ENCODE measurements at places on chromosomes 4 and X.

DNA sequence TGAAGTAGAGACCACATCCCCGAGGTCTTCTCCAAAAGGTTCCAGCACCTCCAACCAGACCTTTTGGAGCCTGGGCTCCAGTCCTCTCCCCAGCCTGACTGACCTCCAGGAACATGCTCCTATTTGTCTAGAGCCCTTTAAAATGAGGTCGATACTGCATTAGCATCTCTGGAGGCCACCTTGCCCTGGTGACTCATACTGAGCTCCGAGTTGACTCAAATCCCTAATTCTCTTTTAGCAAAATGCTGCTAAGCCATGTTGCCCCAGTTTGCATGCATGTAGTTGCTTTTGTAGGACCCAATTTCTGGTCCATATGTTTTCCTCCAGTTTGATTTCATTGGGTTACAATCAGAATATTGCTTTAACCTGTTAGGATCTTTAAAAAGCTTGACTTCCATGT, 43.5 kb upstream of the CITED1 start:
- peak; percentile 16 for DNase-seq

DNA sequence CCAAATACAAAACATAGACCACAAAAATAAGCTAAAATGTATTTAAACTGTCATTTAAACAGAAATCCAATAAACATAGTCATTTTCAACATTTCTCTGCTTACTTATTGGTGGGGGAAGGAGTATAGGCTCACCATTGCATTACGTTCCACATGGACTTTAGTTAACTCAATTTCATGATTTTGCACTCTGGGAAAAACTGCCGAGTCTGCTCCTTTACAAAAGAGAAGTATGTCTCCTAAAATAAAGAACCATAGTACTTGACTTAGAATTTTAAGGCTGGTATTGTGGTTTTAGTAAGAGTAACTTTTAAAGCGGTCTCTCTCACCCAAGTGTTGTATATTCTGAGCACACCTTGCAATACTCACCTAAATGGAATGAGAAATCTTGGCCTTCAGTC, 75.1 kb upstream of the MCF2 start:
- DNase-seq: no peak

GRCh38 chr4:64062991-64063390, 346.3 kb downstream of the TECRL start:
- DNase-seq: no peak

GRCh38 chr4:184248216-184248615, 30.5 kb upstream of the ENPP6 start:
- no peak for DNase-seq

- DNase-seq: no peak
These were observed 91.6 kb upstream of the NMU start for GRCh38 chr4:55727746-55728145.

- no peak for DNase-seq
These were observed 130.3 kb downstream of the ADGRA3 start for GRCh38 chr4:22385611-22386011.

DNA sequence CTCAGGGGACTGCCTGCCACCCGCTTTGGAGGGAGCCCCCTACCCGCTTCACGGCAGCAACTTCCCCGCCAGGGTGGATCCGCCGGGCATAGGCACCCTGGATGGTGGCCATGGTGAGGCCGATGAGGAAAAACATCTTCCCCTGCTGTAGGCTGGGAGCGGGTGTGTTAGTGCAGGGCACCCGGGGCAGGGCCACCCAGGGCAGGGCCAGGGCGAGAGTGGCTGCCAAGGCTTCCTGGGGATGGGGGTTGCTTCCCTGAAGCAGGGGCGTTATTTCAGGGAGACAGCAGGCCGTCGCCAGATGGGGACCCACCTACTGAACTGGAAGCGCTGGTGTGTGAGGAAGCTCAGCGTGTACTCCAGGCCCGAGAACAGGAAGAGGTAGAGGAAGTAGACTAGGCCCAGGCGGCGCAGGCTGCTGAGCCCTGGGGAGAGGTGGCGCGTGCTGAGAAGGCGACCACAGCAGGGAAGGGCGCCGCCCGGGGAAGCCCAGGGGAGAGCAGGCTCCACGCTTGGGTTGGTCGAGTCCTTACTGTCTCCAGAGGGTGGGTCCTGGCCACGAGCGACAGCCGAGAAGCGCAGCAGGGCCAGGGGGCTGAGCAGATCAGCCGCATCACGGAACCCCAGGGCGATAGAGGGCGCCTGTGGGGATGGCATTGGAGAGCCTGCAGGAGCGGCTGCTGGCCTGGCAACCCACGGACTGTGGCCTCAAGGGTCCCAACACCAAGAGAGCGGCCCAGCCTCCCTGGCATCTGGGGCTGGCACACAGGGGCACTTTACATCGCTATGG, 31.5 kb downstream of the NOP14 start:
- peak; percentile 67 for DNase-seq

DNA sequence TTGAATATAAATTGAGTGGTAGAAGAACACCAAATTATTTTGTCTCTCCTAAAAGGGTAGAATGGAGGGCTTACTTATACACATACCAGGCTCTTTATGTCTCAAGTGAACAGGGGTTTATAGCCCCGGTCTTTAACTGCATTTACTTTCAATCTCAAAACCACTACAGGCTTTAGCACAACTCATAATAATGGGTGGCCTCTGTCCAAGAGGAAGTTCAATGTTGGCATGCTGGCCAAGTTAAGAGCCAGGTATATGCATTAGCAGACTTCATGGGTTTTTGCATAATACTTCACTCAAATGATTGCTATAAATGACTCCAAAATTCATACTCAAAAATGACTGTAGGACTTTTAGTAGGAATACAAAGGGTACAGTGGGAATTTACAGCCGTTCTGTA, 118.5 kb upstream of the OTUD4 start:
- DNase-seq: no peak

DNA sequence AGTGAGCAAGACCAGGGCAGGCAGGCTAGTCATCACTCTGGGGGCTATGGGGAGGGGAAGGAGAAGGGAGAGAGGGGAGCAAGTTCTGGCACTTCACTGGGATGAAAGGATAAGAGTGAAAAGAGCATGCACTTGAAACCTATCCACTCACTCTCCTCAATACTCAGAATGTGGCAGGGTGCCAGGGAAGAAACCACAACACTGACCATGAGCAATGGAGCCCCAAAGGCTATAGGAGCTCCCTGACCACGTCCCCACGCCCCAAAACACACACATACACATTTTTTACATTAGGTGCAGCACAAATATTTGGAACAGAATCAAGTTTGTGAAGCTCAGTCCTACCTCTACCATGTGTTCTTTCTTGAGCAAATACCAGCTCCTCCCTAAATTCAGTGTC, 132.2 kb downstream of the IDS start:
- no peak for DNase-seq

DNA sequence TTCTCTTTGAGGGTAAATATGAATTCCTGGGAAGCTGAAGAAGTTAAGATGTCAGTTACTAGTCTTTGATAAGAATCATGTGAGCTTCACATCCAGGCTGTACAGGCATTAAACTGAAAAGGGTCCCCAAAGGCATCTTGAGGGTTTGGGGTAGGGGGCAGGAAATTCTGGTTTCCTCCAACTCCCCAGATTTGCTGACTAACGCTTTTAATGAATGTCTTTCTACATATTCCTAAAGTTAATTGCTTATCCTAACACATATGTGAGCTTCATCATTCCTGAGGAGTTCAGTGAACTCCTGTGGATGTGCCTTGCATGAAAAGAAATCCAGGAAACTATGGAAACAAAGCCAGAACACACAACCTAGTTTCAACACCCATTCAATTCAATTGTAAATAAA, 73.8 kb upstream of the GAB1 start:
- no peak for DNase-seq

DNA sequence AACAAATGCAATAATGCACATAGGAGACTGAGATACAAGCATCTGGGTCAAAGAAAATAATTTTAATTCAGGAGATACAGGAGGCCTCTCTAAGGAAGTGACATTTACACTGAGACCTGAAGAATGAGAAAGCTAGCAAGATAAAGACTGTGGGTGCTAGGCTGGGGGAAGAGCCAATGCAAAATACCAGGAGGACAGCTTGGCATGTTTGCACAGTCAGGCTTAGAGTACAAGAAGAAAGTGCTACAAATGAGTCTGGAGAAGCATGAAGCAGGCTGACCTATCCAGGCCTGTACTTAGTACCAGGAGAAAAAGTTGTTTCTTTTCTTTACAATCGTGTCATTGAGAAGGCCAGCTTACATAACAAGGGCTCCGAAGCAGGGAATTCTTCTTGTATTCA, 56.9 kb downstream of the GABRB1 start:
- DNase-seq: no peak

GRCh38 chr4:104015680-104016079, 295.9 kb upstream of the TACR3 start:
- DNase-seq: no peak

DNA sequence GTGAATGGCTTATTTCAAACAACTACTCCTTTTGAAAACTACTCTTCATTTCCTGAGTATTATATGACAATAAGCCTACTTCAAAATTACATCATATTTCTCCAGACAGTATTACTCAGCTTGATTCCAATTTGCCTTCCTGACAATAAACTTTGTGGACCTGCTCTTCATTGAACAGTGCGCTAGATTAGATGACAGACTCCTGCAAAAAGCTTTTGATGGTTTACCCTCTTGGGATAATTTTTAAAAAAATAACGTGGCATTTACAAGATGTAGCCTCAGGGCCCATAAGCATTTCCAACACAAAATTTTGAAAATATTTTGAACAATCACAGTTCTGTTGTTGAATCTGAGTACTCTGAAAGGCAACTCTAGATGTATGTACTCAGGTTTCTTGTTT, 25.9 kb downstream of the MGAT4D start:
- DNase-seq: no peak

GRCh38 chr4:123995936-123996335, 599.3 kb downstream of the SPRY1 start:
- DNase-seq: no peak

GRCh38 chr4:7698584-7698983, 241.1 kb downstream of the AFAP1 start:
- DNase-seq: no peak

- DNase-seq: no peak
These were observed 30.1 kb downstream of the SPATA18 start for GRCh38 chr4:52081216-52081615.

- no peak for DNase-seq
These were observed 107.3 kb downstream of the PSAPL1 start for GRCh38 chr4:7327341-7327885.

DNA sequence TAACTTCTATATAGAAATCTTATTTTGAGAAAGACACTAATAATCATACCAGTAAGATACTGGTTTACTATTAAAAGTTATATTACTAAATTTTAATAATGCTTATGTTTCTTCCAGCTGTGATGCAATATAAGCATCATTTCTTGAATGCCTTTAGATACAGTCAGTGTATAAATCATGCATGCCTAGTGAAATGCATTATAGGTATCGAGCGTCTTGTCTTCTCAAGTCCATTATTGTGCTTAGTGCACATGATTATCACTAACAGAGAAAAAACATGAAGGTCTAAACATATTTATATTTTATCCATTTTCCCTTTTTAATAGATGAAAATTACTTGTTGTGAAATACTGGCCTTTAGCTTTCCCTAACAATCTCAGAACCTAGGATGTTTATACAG, 1021.5 kb upstream of the AGA start:
- no peak for DNase-seq

GRCh38 chrX:74023203-74023602, 280.8 kb upstream of the ZCCHC13 start:
- no peak for DNase-seq

- DNase-seq: peak; percentile 43
These were observed 34.3 kb downstream of the NLGN3 start for GRCh38 chrX:71178908-71179307.

- no peak for DNase-seq
These were observed 304.1 kb upstream of the TECRL start for GRCh38 chr4:64713256-64713840.

DNA sequence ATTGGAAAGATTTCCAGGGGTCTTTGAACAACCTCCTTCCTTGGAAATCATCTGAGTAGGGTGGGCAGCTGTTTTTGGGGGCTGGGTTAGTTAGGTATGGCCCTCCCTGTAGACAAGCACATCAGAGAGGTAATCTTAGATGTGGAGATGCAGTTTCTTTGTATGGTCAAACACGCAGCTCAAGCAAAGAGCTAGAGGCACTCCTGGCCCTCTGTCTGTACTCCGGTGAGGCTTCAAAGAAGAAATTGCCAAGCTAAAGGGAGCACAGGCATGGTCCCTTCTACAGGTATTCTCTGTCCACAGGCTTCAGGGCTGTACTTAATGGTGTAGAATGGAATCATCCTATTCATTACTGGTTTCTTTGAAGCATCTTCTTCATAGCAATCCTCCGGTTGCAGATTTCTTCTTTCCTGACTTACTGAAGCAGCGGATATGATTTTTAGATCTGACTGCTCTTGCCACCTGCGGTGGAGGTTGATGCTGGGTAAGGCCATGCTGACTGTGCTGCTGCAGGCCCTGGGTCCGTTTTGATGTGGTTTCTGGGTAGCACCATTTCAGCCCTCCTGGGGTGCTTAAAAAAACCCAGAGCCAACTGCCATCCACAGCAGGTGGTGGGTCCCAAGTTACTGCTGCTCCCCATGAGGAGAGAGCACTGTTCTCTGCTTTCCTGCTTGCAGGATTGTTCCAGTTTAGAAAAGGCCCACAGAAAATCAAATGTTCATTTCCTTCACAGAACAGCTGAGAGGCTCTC, 318.9 kb upstream of the GATB start:
- peak; percentile 28 for DNase-seq

DNA sequence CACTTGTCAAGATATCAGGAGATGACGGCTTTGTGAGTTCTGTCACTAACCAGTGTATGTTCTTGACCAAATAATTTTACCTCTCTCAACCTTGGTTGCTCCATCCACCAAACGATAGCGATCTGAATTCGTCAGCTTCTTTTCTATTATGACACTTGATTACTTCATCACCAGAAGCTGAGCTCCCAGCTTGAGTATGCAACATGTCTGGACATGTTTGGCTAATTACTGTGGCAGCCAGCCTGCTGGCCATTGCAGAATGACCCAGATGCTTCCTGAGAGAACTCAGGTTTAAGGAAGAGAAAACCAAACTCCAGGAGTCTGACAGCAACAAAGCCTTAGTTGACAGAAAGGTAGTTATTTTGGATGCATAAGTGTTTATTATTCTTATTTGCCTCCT, 46.4 kb upstream of the PARM1 start:
- DNase-seq: no peak

GRCh38 chr4:168656055-168656660, 159.3 kb downstream of the PALLD start:
- DNase-seq: no peak

GRCh38 chrX:70336767-70337166, 46.9 kb downstream of the KIF4A start:
- no peak for DNase-seq

DNA sequence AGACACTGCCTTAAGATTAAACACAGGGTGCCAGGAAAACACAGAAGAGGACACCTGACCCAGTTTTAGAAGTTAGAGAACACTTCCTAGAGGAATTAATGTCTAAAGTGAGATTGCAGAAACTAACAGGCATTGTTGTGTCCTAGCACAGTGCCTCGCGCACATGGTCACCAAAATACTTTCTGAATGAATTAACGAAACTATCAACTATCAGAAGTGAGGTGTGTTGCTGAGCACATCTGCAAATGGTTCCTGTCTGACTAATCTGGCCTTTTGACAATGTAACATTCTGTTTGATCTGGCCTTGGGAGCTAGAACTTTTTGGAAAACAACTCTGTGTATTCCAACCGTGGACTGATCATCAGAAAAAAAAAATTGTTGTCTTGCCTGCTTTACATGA, 556.8 kb upstream of the LCORL start:
- DNase-seq: no peak

All from activated CD4-positive, alpha-beta T cell treated with anti-CD3 and anti-CD28 coated beads, Interleukin-2, amount 50 U/mL, for 48 hours (primary cell).